ENCODE measurements at places on chromosomes 13 and 19.

DNA sequence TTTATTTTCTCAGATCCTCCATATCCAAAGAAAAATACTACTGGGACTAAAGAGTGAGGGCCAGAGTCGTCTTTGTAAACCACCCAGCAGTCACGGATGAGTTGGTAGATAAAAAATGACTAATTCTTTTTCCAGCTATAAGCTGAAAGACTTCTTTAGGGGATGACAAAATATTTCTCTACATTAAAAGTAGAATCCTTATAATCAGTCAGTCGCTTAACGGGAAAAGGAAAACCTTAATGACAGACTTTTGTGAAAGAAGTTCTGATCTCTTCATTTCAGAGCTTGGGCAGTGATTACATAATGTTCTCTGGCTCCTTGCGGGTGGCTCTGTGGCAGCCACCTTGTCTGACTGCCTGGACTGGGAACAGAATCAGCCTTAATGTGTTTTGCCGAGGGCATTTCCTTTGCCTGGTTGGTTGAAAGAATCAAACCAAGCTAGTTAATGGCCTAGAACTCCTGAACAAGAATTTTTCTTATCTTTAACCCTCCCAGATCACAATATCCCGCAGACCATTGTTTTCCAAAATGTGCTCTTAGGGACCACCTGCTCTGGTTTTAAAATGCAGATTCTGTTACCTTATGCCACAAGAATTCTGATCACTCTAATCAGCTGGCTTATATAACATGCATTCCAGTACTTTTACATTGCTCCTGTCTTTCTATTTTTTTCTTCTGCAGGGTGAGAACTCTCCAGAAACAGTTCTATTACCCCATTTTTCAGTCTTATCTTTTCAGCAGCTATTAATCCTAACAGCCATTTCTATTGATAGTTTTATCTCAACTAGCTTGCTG, 2.5 kb downstream of the ITM2B start:
- no peak for DNase-seq

DNA sequence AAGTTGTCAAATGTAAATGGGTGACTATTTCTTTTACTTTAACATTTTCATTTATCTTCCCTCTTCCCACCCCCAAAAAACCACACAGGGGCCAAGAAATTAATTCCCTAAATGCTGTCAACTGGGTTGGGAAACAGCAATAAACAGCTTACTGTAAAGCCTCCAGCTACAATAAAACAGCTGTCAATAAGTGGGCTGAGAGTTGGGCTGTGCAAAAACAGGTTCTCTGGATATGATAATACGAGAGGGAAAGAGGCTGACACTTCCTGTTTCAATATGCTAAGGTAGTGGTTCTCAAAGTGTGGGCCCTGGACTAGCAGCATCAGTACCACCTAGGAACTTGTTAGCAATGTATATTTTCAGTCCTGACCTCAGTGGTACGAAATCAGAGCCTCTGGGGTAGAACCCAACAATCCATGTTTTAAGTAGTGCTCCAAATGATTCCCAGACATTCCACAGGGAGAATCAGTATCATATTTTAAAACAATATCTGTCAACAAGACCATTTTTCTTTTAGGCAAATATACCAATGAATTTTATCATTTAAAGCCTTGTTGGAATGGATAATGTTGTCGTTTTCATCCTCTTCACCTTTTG, 8.4 kb downstream of the PCDH9 start:
- no peak for DNase-seq

DNA sequence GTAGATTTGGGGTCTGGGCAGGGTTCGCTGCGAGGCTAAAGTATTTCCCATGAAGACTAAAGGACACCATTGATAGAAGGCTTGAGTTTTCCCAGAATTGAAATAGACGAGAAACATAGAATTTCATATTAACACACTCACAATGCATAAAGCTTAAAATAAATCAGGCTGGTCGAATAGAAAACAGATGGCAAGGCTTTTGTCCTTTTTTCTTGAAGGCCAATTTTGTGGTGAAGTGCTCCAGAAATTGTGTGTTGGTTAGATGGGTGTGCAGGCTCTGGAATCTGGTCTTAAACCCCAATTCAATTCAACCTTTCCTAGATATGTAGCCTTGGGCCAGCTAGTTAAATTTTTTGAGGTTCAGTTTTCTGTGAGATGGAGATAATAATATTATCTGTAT, 56.9 kb upstream of the LRCH1 start:
- DNase-seq = no peak

- DNase-seq = no peak
Measured at GRCh38 chr19:48997972-48998371, 4.3 kb downstream of the RUVBL2 start.

DNA sequence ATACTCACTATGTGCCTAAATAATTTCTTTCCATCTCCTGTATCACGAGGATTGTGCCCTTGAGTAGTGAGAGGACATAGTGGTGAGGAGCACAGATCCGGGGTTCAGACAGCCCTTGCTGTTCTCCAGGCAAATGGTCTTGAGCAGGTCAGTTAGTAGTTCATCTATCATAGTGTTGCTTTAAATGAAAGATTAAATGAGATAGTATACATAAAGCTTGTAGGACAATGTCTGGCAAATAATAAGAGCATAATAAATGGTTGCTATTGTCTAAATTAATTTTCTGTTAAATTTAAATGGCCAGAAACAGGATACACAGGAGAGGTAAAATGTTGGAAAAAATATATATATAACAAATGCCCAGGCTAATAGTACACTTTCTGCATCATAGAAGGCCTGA, 23.4 kb downstream of the FAM124A start:
- no peak for DNase-seq

- no peak for DNase-seq
Measured at GRCh38 chr19:15161028-15161984, 39.5 kb downstream of the NOTCH3 start.

DNA sequence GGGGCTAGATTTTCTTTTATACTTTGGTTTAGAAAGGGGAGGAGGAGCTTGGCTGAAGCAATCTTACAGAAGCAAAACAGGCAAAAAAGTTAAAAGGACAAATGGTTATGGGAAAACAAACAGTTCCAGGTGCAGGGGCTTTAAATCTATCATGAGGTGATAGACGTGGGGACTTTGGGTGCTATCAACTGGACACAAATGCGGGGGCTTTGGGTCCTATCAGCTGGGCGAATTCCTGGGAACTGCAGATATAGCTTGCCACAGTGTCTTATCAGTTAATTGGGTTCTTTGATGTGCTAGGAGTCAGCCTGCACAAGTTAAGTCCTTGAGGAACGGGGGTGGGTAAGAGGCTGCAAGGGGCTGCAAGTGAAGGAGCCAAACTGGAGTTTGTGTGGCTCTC, 260.6 kb downstream of the TUBA3C start:
- no peak for DNase-seq
